ENCODE measurements at places on chromosomes 16 and 17. TPM values are rescaled to one million over a fixed set of nuclear protein-coding genes. Genes with fewer than 3 reads are reported as not detected.

Gene AP1G1
- 106 TPM for polyA plus RNA-seq

Gene TUBB3
- 233 TPM for polyA plus RNA-seq

Gene ODAD4
- polyA plus RNA-seq: 0.50 TPM

Gene RAB34
- 287 TPM for polyA plus RNA-seq

Gene ABCC11
- 0.20 TPM for polyA plus RNA-seq

Gene CCL3
- polyA plus RNA-seq: not detected

Gene CD300H
- not detected for polyA plus RNA-seq

Gene CNGB1
- polyA plus RNA-seq: not detected

Gene PRAC1
- not detected for polyA plus RNA-seq

Gene GNG13
- polyA plus RNA-seq: not detected

Gene KCNG4
- not detected for polyA plus RNA-seq

Gene KRT20
- polyA plus RNA-seq: not detected

Gene CYB5D1
- 8.7 TPM for polyA plus RNA-seq

Measured in fibroblast of lung (primary cell).